Kidney glomerular epithelial cell (primary cell): ENCODE measurements at places on chromosomes 2 and 18.

- DNase-seq, result peak; percentile 72
Measured at GRCh38 chr18:44887227-44887631, 206.5 kb downstream of the SETBP1 start.

- peak; percentile 48 for DNase-seq
Measured at GRCh38 chr2:30147715-30148610, 1.2 kb downstream of the YPEL5 start.

- no peak for DNase-seq
Measured at GRCh38 chr2:150781142-150781541, 293.7 kb upstream of the RND3 start.

- DNase-seq, result no peak
Measured at GRCh38 chr2:20382965-20383810, 32.5 kb upstream of the PUM2 start.

DNA sequence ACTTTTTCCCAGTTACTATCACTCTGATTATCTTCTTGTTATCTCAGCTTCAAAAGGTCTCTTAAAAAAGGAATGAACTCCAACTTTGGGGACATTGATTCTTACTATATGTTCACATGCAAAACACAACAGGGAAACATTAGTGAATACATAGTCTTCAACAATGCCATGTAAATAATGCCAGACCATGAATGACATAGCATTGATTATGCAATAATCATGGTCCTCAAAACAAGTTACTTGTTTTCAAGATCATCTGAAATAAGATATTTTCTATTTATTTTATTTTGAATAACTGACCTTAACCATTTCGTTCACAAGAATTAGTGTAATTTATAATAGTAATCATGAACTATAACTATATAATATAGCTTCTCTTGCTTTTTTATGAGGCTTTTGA lies 902.3 kb downstream of the MBD2 start:
- DNase-seq, result no peak

DNA sequence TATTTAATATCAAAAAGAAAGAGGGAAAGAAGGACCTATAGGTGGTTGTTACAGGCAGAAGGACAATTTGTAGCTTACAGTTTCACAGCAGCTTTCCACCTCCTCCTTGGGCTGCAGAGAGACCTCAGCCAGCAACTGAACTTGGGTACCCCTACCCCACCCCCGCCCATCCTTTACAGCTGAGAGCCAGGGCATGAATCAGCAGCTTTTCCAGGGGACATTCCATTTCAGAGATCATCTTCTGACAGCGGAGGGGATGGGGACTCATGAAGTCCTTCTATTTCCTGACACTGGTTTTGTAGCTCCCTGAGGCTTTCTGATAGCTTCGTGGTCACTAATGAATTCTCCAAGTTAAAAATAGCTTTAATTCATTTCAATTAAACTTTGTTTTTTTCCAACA lies 96.4 kb downstream of the ITGB1BP1 start:
- DNase-seq, result no peak

DNA sequence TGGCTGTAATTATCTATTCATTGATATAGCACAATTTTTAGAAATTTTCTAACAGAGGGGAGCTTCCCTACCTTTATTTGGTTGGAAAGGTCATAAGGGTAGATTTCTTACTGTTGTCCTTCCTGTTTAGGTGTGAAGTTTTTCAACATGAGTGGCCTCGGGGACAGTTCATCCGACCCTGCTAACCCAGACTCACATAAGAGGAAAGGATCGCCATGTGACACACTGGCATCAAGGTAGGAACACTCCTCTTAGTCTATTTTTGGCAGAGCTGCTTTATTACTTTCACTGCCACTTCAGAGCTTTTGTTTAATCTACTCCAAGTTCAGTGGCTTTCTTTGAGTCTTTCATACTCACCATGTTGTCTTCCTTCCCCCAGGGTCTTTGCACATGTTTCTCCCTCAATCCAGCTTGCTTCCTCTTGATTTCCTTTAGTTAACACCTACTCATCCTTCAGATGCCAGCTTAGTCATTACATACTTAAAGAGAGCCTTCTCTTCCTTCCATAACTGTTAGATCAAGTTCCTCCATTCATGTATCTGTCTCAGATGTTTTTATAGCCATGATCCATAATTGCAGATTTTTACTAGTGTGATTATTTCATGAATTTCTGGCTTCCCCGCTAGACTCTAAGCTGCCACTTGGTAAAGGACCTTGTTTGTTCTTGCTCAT lies 134.5 kb downstream of the PTRHD1 start:
- no peak for DNase-seq
